Gastrocnemius medialis (tissue), 4 donors: ENCODE measurements at places on chromosomes 7 and 10. TPM values are rescaled to one million over a fixed set of nuclear protein-coding genes. Genes with fewer than 3 reads are reported as not detected.

ZNF316 gene
- total RNA-seq, result 17.9 TPM

INHBA gene
- 0.05 TPM for total RNA-seq

CLEC2L gene
- total RNA-seq, result not detected

RPEL1 gene
- not detected for total RNA-seq

CALHM3 gene
- not detected for total RNA-seq

WIPF3 gene
- 9.9 TPM for total RNA-seq

MEIG1 gene
- total RNA-seq, result not detected

- no peaks in the 10 kb centered on the region for H3K36me3 ChIP-seq
- no peaks in the 10 kb centered on the region for H3K27me3 ChIP-seq
- H3K4me1 ChIP-seq, result no peaks in the 10 kb centered on the region
- no peak for DNase-seq
Observed at GRCh38 chr10:21194510-21194993, 297.4 kb upstream of the NEBL start.

DNA sequence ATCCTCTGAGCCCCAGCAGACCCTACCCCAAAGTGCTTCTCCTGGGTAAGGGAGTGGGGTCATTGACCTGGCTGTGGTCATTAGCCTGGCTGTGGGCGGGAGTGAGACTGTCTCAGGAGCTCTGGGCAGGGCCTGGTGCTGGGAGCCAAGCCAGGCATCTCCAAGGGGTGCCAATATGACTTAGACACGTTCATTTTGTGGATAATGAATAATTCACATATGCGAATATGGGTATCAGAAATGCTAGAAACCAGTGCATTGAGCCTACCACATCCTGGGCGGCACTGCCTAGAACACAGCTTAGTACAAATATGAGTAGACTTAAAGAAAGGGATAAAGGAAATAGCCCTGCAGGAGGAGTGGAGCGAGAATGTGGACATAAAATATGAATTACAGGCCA lies 14.4 kb upstream of the SRRM3 start:
- no peaks in the 10 kb centered on the region for H3K4me1 ChIP-seq
- no peaks in the 10 kb centered on the region for H3K27me3 ChIP-seq
- no peak for DNase-seq
- no peak overlapping the region for H3K4me3 ChIP-seq

DNA sequence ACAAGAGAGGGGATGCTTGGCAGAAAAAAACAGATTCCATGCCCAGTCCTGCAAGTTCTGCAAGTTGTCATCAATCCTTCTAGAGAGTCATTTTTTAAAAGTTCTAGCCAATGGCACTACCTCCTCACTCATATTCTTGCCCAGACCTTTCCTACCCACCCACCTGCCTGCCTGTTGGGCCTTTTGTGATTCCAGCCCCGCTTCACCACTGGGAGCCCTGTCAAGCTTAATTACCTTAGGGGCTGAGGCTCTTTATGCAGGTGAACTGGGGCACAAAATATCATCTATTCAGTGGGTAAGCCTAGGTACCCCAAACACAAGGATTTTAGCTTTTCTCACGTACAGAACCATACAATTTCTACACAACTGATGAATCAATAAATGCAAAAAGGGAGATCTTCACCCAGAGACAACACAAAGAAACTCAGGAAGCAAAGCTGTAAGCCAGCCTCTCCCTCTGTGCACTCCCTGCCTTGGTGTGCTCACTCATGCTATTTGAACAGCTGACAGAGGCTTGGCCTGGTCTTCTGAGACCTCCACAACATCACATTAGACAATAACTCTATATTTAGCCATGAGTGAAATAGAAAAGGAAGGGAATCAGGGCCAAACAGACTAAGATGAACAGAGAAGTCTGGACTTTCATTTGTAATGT lies 222.6 kb downstream of the HTR7 start:
- no peaks in the 10 kb centered on the region for H3K27me3 ChIP-seq
- H3K27ac ChIP-seq, result no peak overlapping the region
- no peak for DNase-seq
- H3K4me1 ChIP-seq, result no peaks in the 10 kb centered on the region
- H3K36me3 ChIP-seq, result no peaks in the 10 kb centered on the region

DNA sequence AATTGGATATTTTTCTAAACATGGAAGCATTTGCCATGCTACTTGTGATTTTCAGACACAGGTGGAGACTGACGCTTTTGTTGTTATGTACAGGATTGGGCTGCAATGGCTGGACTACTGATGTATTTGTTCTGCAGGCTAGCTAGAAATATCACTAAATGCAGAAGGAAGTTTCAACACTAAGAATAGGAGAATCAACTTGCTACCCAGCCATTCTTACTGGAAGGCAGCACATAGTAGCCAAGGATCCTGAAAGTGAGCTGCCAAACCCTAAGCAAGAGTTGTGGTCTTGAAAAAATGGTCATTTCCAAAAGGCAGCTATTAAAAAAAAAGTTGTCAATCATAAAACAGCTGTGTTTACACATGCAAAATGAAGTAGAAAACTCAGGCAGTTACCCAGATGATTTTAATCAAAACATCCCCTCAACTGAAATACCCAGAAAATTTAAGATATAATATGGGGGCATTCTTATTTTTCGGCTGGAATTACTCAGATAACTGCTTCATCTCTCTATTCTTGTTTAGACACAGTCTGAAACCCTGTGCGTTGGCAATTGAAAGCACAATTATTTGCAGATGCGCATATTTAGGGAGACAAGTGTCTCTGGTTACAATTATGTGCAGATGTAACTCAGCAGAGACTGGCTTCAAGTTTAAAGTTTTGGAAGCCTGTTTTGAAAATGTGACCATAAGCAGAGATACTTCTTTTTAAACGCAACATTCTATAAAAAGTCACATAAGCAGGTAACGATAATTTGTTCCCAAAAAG lies 31.2 kb downstream of the GFRA1 start:
- no peak for DNase-seq
- no peak overlapping the region for H3K4me3 ChIP-seq
- H3K27ac ChIP-seq, result no peak overlapping the region
- no peaks in the 10 kb centered on the region for H3K27me3 ChIP-seq

- DNase-seq, result no peak
- H3K4me3 ChIP-seq, result no peak overlapping the region
- H3K4me1 ChIP-seq, result no peaks in the 10 kb centered on the region
- no peaks in the 10 kb centered on the region for H3K36me3 ChIP-seq
- no peaks in the 10 kb centered on the region for H3K27me3 ChIP-seq
Observed at GRCh38 chr7:99001482-99002147, 123.3 kb downstream of the TRRAP start.

GRCh38 chr7:66737667-66738066 lies 2.9 kb upstream of the RABGEF1 start:
- H3K27me3 ChIP-seq, result no peaks in the 10 kb centered on the region
- H3K4me1 ChIP-seq, result peaks cover 9% of the 10 kb centered on the region
- no peaks in the 10 kb centered on the region for H3K36me3 ChIP-seq
- no peak for DNase-seq
- no peak overlapping the region for H3K27ac ChIP-seq
- H3K4me3 ChIP-seq, result no peak overlapping the region

DNA sequence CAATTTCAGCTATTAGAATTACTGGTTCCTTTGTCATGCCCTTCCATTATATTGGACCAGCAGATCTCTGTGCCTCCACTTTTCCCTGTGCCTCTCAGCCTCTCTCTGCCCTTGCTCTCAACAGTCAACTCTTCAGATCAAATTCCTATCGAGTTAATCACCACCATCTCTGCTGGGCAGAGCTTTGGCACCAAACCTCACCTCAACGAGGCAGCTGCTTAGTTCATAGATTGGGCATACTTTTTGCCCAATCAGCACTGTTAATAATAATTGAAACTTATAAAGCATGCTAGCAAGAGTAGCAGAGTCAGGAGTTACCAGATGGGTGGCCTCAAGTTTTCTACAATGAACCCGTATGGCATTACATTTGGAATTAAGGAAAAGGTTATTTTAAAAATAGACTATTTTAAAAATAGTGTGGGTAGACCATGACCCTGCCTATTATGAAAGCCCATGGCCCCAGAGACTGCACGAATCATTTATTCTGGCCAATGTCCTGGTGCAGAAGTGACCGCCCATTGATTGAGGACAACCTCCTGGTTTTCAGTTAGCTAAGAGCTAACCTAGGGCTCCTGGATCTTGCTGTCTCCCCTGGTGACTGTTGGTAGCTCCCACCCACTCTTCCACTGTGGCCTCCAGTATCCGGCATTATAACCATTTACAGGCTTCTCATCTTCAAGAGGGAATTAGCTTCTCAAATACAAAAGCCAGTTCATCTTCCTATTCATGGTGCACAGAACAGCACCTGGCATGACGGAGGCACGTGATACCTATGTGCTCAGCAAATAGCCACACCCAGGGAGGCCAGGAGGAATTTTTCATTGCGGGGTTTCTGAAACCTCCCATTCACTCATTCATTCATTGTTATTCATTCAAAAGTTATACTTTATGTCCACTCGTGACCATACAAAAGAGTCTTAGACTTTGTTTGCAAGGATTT lies 265.4 kb downstream of the INHBA start:
- no peak overlapping the region for H3K27ac ChIP-seq
- DNase-seq, result no peak
- no peaks in the 10 kb centered on the region for H3K4me1 ChIP-seq
- no peaks in the 10 kb centered on the region for H3K27me3 ChIP-seq
